Stimulated activated CD4-positive, alpha-beta T cell treated with anti-CD3 and anti-CD28 coated beads, Interleukin-1b, Interleukin-23, amount 100 ng/mL, for 1 hour (primary cell): ENCODE measurements at places on chromosomes 5 and 9.

- no peak for DNase-seq
Measured at GRCh38 chr5:157050050-157050449, 8.9 kb downstream of the HAVCR1 start.

DNA sequence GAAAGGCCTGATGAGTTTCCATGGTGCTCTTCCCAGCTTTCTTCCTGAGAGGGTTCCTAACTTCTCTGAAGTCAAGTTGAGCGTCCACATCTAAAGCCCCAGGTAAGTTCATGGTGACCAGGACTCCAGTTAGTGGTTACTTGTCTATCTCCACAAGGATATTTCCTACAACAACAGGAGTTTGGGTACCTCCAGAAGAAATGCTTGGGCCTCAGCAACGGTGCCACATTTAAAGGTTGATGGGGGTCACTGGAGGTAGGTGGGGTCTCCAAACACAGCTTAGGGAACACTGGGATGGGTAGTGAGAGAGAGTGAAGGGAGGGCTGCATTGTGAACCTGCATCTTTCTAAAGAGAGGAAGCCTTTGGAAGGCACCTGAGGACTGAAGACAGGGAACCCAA lies 123.4 kb downstream of the BOD1 start:
- DNase-seq, result no peak

GRCh38 chr5:11355491-11355890 lies 548.8 kb downstream of the CTNND2 start:
- no peak for DNase-seq

- DNase-seq, result no peak
Measured at GRCh38 chr9:80954521-80954920, 734.8 kb downstream of the TLE1 start.

DNA sequence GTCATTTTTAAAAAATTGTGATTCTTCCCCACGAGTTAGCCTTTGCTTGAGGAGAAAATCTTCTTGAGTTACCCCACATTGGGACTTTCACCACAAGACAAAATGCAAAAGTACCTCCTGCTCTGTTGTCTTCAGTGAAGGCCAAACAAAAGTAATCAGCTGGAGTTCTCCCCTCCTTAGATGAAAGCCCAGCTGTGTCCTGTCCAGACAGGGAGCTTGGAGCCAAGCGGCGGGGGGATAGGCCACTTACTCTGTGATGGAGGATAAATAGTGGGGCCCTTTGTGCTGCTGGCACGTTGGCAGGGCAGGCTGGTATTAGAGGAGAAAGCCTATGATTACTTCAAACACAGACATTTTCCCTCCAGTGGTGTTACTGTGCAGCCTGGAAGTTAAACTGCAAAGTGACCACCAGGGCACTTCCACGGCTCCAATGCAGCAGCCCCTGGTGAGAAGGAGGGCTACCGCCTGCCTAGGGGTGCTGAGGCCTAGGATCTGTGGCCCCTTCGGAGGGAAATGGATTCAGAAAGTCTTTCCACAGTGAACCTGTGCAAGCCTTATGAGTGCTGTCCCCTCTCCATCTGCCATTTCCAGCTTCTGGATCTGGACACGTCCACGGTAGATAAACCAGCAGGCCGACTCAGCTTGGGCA lies 155.0 kb downstream of the TMEM167A start:
- no peak for DNase-seq

DNA sequence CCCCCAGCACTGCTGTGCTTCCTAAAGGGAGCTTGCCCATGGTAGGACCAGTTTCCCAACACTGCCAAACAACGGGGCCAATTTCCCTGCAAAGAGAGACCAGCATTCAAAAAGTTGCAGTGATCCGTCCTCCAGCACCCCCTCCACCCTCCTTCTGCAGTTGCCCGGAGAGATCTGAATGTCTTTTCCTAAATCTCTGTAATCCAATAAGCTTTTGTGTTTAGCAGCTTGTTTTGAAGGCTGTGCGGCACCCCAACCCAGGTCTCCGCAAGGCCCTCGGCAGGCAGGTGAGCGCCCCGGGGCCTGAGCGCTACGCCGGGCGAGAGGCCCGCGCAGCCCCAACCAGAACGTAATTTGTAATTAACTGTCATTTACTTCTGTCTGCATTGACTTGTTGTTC lies 366.9 kb upstream of the IRX2 start:
- no peak for DNase-seq

DNA sequence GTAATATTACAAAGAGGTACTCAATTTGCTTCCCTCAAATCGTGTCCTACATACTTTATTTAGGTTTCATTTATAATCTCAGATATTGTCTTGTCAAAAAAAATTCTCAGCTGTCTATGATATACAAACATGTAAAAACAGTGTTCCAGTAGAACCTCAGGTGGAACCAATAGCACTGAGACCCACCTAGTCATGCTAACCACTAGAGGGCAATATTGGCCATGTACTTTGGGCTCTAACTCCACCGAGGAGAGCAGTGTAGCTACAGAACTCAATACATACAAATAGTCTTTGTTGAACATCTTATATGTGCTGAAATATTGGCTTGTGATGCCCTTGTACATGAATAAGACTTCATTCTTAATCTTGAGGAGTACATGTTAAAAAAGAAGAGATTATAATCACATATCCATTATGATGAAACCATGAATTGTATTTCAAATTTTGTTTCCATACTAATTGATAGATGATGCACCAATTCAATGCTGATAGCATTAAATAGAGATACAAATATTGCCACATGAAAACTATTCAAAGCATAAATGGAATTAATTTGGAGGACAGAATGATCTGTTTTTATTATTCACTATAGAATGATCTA lies 71.2 kb upstream of the CNTLN start:
- DNase-seq, result no peak

- no peak for DNase-seq
Measured at GRCh38 chr5:181187500-181188213, 17.3 kb downstream of the TRIM7 start.

DNA sequence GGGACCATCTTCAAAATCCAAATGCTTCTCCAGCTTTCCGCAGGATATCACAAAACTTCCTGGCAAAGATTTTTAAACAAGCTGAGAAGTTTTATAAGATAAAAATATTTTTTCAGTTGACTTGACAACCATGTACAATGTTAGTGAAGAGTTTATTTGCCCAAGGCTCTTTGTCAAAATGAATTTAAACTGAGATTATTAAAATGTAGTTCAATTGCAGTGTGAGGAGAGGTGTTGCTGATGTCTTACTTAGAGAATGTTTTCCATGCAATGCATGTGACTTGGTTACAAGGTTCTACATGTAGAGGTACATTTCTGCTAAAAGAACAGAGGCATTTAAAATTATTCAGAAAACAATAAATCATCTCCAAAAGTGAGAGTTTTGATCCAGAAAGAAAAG lies 131.4 kb upstream of the MINAR2 start:
- DNase-seq, result no peak

GRCh38 chr9:116323012-116323411 lies 169.4 kb downstream of the PAPPA start:
- no peak for DNase-seq
